ENCODE measurements at places on chromosomes 7 and 10. TPM values are rescaled to one million over a fixed set of nuclear protein-coding genes. Genes with fewer than 3 reads are reported as not detected.

Gene POM121C
- 99.2 TPM for total RNA-seq

Gene COBL
- 0.30 TPM for total RNA-seq

Gene LBX1
- not detected for total RNA-seq

Gene DRGX
- not detected for total RNA-seq

Gene MSMB
- total RNA-seq, result not detected

Gene CALHM1
- not detected for total RNA-seq

Gene CRTAC1
- not detected for total RNA-seq

- no peak for DNase-seq
These were observed 59.1 kb upstream of the GJD4 start for GRCh38 chr10:35545878-35546590.

- DNase-seq, result no peak
These were observed 118.0 kb downstream of the CELF2 start for GRCh38 chr10:11135709-11136108.

DNA sequence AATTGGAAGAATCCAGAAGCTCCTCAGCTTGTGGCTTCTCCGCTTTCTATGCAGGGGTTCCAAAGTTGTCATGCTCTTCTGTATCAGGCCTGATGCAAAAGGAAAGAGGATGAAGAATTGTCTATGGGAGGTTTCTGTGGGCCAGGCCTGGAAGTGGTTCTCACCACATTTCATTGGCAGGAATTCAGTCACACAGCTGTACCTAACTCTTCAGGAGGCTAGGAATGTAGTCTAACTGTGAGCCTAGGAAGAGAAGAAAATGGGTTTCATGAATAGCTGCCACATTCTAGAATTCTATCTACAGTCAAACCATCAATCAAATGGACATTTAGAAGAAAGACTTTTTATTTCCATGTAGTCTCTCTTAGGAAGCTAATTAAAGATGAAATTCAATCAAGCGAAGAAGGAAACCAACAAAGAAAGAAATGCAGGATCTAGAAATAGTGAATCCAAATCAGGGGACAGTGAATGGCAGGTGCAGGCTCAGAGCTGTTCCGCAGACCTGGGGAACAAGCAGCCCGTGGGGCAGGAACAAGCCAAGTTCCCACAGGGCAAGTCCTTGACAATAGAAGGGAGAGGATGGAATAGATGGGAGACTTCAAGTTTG is 25.4 kb upstream of the USP6NL start:
- no peak for DNase-seq

DNA sequence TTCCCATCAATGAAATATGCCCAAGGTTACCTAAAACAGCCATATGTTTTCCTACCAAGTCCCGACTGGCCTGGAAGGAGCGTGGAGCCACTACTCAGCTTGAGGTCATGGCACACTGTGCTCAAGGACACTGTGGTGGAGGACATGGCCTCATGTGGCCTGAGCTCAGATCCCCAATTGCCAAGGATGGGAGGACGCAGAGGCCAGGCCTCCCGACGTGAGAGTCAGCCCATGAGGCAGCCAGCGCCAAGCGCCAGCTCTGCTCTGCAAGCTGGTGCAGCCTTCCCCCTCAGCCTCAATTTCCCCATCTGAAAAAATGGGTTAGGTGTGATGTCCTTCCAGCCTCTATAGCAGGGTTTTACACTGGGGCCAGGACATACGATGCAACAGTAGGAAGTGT is 302.6 kb downstream of the CALN1 start:
- no peak for DNase-seq

GRCh38 chr10:10361301-10361885 is 656.3 kb upstream of the CELF2 start:
- no peak for DNase-seq

GRCh38 chr7:70257921-70258320 is 659.6 kb downstream of the AUTS2 start:
- DNase-seq, result no peak

GRCh38 chr7:82481499-82482097 is 38.0 kb upstream of the CACNA2D1 start:
- DNase-seq, result no peak
